ENCODE measurements at places on chromosomes 1 and 21.

- no peak for DNase-seq
These were observed 486.9 kb upstream of the USP24 start for GRCh38 chr1:55702064-55702463.

DNA sequence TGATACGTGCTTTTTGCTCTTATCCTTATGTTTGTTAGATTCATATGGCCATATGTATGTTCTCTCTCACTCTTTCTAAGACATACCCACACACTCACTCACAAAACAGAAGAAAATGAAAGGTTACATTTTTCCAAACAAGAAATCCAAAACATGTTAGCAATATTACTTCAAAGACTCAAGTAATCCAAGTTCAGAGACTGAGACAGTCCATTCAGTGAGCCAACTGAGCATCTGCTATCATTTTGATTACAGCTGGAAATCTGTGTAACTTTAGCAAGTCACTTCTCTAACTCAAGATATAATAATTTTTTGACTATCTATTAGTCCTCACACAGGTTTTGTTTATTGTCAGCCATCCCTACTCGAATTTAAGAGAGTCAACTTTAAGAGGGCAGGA, 218.9 kb downstream of the LHX8 start:
- DNase-seq = no peak

DNA sequence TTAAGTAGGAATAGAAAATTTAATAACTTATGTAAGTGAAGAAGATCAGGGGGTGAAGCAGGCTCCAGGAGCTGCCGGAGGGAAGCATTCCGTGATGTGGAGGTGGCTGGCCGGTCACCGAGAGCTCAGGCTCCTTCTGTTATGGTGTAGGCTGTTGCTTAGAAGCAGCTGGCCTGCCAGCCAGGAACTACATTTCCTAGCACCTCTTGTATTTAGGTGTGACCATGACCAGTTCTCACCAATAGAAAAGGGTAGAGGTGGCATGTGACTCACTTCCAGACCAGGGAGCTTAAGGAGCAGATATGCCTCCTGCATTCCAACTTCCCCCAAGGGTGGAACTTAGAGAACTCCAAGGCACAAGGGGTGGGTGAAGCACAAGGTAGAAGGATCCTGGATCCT, 120.7 kb downstream of the ACTL8 start:
- no peak for DNase-seq

- DNase-seq = no peak
These were observed 383.4 kb downstream of the USP25 start for GRCh38 chr21:16113052-16113715.

- peak; percentile 53 for DNase-seq
These were observed 98.6 kb upstream of the KRTAP19-8 start for GRCh38 chr21:31136891-31137290.

DNA sequence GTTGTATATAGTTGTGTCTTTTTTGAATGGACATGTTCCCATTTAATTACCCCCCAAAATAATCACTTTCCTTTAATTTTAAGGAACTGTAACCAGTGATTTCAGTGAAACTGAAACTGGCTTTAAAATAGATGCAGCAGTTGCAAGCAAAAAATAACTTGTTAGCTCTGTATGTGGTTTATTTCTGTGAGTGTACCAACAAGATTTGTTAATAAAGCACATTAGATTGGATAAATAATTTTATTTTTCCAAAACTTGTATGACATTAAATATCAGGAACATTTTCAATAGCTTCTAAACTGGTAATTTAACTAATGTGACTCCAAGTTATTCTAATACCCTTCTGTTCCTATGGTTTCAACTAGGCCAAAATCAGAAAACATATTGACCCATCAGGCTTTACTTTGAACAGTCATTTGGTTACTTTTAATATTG, 184.3 kb upstream of the CACYBP start:
- DNase-seq = no peak

DNA sequence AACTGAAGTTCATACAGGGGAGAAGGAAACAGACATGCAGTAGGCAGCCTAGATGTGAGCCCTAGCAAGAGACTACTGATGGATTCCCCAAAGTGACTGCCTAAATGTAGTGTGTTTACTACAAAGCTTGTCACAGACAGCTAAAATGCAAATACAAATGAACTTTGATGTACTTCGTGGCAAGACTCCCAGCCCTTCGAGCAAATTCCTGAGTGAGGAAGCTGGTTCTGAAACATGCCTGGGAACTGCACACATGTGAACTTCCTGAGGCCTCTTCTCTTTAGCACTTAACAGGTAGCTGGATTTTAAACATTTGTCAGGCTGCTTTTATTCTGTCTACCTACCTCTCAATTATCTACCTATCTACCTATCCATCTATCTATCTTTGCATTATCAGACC, 6.7 kb upstream of the IRF2BP2 start:
- DNase-seq = no peak

- DNase-seq = peak; percentile 57
These were observed 29.1 kb downstream of the TEX35 start for GRCh38 chr1:178541829-178542553.

GRCh38 chr1:186330758-186331157, 44.3 kb downstream of the TPR start:
- no peak for DNase-seq

DNA sequence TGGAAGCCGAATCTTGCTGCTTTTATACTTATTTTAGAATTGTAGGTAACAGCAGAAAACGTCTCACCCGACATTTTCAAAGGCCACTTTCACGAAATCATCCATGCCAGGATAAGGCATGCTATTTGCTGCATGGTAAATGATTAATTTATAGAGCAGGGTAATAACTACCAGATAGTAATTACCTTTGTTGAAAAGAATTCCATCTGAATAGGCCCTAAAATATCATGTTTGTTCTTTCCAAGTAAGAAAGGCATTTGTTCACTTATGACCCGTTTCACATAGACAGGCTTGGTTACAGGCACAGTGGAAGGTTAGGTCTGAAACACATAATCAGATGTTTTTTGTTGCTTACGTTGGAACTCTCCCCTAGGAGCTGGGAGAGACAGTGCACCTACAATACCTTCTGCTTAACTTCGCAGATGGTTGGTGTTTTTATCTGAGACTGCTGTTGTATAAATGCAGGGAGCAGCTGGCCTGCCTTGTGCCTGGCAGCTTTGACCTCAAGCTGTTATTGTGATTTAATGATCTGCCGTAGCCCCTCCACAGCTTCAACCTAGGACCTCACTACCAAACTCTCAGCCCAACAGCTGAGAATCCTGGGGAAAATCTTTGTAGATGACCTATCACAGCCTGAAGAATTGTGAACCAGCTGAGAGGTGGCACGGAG, 1.6 kb downstream of the SLC44A3 start:
- no peak for DNase-seq

- DNase-seq = no peak
These were observed 59.8 kb upstream of the ETV3 start for GRCh38 chr1:157197906-157198435.

GRCh38 chr1:211811848-211812247, 18.7 kb downstream of the LPGAT1 start:
- DNase-seq = no peak

- DNase-seq = no peak
These were observed 3.6 kb downstream of the ABCA4 start for GRCh38 chr1:94117259-94117851.

DNA sequence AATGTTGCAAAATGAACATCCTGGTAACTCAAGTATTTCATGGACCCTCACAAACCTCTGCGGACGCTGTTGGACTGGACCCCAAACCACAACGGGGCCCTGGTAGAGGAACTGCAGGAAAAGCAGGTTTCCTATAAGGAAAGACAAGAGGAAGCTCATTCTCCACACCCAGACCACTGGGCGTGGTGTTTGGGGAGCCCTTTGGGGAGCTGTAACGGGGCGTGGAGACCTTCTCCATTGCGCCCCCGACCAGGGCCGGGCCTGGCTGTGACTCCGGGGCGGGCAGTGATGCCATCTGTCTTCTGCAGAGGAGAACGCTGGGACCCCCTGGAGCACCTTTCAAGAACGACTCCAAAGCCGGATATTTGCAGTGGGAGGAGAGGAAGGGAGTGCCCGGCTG, 30.0 kb upstream of the AGPAT3 start:
- no peak for DNase-seq

- no peak for DNase-seq
These were observed 71.4 kb downstream of the SYT6 start for GRCh38 chr1:114082304-114082630.

DNA sequence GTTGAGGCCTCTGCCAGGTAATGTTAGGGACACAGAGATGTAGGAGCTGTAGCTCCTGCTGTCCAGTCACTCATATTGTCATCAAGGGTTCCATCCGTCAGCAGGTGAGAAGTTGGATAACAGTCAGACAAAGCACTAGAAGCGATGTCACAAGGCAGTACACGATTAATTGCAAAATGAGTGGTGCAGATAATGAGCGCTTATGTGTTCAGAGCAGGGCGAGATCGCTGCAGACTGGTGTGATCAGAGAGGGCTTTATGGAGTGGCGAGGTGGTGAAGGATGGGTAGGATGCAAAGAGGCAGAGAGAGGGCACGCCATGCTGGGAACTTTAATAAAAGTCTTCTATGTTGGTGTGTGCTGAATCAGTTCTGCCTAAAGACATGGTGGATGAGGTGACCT, 8.8 kb downstream of the TMCC2 start:
- no peak for DNase-seq
